ENCODE measurements at places on chromosomes 1 and 21.
A peak's percentile ranks its signal among the peaks of the same experiment; 100 is the strongest.

- DNase-seq, result no peak
Measured at GRCh38 chr1:92466683-92467352, 19.9 kb downstream of the GFI1 start.

GRCh38 chr1:230347896-230348295 lies 78.2 kb downstream of the PGBD5 start:
- no peak for DNase-seq

DNA sequence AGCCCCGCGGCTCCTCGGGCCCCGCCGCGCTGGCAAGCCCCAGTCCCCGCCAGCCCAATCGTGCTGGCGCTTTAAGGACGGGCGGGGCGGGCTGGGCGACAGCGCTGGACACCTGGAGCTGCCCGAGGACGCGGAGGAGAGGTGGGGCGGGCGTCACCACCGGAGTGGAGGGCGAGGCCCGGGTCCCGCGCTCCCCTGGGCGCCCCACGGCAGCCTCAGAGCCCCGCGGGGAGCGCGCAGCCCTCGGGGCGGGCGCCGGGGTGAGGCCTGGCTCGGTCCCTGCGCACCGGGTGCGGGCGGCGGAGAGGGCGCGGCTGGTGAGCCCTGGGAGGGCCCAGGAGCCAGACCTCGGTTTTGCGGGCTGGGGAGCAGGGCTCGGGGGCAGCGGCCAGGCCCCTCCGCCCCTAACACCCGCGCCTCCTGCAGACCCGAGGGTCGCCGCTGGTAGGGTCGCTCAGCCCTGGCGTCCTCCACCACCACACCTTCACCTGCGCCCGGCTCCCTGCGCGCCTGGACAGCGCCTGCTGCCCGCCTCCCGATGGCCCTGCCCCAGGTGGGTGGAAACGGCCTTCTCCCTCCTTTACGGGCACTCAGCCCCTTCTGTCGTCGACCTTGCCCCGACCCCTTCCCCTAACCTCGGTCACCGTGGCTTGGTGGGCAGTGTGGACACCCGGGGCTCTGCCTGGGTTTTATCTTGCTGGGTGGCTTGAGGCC lies at the start of gene TMEM61:
TMEM61 (plus strand) TSS at position 101 of the 714 bp plus-strand sequence; CDS start at position 539, 438 bp downstream.
- DNase-seq, result no peak

DNA sequence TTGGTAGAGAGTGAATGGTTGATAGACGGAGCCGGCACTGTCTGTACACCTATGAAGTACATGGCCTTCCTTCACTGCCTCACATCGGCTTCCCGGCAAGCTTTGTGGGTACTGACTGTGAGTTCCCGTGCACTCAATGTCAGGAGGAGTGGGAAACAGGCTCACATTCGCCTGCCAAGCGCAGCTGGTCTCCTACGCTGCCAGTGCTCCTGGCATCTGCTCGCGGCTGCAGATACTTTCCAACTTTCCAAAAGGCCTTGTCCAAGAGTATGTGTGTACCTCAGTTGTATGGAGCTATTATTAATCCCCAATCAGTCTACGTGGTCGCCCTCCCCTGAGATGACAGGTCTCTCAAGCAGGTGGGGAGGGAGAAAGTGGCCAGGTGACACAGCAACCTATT lies 180.8 kb downstream of the ZSCAN20 start:
- DNase-seq, result no peak

GRCh38 chr1:163450986-163451385 lies 129.2 kb downstream of the NUF2 start:
- no peak for DNase-seq

DNA sequence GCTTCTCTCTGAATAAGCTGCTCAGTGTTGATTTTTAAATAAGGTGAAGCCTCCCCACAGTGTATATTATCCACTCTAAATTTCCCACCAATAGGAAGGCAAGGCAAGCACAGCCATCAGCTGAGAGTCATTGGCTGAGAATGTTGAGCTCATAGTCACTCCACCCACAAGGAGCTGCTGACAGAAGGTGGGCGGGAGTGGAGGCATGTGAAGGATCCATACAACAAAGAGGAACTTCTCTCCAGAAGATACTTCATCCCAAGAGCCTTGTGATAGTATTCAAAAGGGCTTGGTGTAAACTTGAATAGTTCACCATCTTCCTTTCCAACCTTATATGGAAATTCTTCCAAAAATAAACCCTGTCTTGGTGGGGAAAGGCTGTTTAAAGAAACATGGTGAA lies 42.8 kb downstream of the SAMD13 start:
- no peak for DNase-seq

DNA sequence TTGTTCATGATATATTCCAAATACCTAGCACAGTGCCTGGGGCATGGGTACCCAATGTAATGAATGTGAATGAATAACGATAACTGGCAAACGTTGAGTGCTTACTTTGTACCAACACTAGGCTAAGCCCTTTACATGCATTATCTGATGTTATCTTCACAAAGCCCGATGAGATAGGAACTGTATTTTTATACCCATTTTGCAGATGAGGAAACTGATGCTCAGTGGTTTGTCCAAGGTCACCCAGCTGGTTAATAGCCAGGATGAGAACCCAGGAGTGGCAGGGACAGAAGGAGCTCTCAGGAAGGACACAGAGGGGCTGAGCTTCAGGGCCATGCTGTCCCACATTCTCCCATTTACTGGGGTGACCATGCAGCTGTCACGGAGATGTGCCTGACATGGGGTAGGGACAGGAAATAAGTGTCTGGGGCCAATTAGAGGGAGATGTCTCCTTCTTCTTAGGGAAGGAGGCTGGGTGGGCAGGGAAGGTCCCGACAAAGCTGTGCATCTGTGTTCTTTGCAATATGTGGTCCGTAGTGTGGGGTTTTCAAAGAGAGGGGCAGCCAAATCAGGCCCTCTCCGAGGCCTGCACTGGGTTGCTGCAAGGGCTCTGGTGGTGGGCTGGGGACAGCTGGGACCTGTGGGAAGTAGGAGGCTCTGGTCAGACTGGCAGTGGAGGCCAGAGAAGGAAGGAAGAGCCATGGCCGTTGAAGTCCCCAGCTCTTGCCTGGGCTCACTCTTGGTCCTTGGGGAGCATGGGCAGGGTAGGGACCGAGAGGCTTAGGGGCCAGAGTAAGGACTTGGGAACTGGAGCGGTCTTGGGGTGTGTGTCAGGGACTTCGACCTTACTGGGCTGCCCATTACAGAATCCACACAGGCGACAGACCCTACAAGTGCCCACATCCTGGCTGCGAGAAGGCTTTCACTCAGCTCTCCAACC lies 26.6 kb downstream of the A3GALT2 start:
- no peak for DNase-seq

GRCh38 chr1:221877311-221877710 lies 135.4 kb upstream of the DUSP10 start:
- no peak for DNase-seq

GRCh38 chr1:42748461-42749410 lies 8.7 kb upstream of the CLDN19 start:
- no peak for DNase-seq

DNA sequence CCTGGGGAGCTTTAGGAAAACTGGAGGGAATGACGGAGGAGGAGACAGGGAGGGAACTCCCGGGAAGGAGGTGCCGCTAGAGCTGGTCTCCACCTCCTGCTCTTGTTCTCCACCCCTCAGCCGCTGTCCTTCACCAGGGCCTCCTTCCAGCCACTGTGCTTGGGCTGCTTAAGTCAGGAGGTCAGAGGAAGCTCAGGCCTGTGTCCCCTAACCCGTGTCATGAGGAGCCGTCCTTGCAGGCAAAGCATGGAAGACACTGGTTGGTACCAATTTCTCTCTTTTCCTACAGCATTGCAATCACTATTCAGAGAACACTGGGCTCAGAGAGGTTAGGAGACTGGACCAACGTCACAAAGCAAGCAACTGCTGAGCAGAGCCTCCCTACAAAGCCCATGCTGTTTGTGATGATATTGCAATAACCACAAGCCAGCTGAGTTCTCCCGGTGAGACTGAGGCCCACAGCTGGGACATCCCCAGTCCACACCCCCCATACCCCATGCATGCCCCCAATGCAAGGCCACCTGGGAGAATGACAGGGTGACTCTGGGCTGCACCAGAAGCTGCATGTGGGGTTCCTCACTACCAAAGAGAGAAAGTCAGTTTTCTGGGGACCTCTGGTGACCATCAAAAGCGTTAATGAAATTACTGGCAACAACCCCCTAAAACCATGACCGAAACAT lies 427.5 kb downstream of the NPHP4 start:
- no peak for DNase-seq

DNA sequence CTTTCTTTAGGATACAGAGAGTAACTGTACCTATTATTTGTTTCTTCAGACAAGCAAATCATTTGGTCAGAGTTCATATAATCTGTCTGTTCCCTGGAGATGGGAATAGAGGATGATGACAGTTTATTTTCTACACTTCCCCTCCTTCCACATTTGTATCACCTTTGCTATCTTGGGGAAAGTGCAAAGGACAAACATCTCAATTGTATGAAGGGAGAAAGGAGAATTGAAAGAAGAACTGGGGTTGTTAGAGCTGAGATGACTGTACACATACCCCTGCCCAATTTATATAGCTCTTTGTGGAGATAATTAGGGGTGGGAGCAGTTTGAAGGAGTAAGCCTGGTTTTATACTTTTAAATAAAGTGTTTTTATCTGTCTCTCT lies 14.0 kb downstream of the POLR3GL start:
- DNase-seq, result no peak

GRCh38 chr1:53640701-53641075 lies 98.3 kb downstream of the GLIS1 start:
- DNase-seq, result no peak

GRCh38 chr1:59125676-59126320 lies 171.1 kb upstream of the FGGY start:
- DNase-seq, result no peak

DNA sequence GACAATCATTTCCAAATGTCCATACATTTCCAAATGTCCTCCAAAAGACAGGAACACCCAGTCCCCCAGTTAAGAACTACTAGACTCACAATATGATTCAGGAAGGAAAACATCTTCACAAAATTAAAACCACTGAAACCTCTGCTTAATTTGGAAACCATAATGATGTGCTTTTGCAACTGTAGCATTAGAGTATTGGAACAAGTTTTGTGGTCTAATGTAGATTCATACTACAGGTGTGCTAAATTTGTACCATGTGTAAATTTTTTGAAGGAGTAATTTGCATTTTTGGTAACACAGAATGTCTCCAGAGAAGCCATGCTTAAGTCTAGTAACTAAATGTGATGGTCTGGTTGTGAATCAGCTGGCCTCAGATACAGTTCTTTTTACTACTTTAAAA lies 129.6 kb downstream of the DPYD start:
- DNase-seq, result no peak

DNA sequence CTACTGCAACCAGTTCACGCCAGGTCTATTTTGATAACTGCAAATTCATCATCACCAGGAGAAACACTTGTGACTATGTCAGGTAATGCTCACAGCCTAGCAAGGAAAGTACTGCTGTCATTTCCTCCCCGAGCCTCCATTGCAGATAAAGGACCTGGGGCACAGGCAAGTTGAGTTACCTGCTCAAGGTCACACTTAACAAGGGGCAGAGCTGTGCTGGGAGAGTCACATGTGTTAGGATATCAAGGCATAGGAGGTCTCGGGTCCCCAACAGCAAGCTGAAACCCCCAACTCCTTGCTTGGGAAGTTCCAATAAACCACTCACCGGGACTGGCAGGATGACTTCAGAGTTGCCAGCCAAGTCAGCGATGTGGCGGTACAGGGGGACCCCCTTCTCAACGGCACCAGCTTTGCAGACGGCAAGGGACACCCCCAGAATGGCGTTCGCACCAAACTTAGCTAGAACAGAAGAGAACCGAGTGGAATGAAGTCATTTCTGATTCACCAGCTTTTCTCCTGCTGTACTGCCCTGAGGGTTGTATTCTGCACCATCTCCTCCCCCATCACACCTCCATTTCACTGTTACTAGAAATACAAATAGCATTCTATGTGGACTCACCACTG lies 11.6 kb downstream of the ENO1 start:
- DNase-seq, result no peak

DNA sequence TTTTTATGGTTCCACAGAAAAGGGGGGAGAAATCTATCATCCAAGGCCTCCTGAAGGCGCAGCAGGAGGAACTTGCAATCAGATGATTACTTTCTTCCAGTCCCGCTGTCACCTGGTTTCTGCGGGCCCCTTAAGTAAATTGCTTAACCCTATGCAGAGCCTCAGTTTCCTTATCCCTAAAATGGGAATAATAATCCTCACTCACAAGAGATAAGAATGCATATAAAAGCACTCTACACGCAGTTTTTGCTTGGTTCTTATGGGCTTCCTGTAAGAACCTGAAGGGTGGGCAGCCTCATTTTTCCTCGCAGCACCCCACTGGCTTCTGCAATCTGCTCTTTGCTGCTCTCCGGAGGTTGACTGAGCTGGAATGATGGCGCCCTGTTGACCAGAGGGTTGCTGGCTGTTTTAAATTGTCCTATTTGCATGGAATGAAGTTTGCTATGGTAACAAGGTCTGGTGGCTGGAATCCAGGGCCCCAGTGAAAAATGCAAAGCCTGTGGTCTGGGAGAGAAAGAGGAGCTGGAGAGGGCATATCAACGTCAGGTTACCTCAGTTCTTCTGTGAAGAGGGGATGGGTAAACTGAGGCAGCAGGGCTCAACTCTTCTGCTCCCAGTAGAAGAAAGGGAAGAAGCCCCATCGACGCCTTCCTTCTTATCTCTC lies 1.0 kb upstream of the KAZN start:
- no peak for DNase-seq

GRCh38 chr1:166391279-166392066 lies 224.7 kb upstream of the FAM78B start:
- no peak for DNase-seq

GRCh38 chr1:26284597-26285347 lies 4.9 kb downstream of the SH3BGRL3 start:
- peak; percentile 87 for DNase-seq

- no peak for DNase-seq
Measured at GRCh38 chr1:154792899-154793298, 77.2 kb downstream of the KCNN3 start.

DNA sequence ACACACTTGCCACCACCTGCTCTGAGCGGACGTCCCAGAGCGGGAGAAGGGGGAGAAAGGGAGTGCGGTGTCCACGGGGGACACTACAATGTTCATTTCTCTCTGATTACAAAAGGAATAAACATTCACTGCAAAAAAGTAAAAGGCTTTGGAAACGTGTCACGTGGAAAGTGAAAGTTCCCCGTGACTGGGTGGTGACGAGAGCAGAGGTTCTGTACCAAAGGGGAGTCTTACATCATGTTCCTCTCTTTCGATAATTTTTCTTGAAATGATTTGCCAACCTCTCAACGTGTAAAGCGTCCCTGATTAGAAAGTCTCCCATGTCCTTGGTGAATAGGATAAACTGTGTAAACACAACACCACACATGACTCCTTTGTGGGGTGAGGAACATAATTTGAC lies 22.0 kb upstream of the PRDM15 start:
- no peak for DNase-seq

DNA sequence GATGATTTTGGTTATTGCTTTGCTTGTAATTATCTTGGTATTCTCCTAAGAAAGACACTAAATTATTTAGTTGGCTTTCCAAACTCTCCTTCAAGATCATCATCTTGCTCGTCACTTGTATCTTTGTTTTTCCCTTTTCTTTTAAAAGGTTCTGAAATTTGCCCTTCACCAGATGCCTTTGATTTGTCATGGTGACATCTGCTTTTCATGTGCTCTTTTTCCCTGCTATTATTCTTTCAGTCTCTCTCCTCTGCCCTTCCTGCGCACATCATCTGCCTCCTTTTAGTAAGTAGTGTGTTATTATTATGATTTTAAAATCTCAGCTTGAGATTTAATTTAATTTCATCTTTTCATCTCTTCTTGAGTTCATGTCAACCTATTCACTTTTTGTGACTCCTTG lies 92.1 kb downstream of the BACH1 start:
- peak; percentile 68 for DNase-seq

Measured in HFF-Myc (cell line).